ENCODE measurements at places on chromosomes 3 and 15.
A peak's percentile ranks its signal among the peaks of the same experiment; 100 is the strongest.

DNA sequence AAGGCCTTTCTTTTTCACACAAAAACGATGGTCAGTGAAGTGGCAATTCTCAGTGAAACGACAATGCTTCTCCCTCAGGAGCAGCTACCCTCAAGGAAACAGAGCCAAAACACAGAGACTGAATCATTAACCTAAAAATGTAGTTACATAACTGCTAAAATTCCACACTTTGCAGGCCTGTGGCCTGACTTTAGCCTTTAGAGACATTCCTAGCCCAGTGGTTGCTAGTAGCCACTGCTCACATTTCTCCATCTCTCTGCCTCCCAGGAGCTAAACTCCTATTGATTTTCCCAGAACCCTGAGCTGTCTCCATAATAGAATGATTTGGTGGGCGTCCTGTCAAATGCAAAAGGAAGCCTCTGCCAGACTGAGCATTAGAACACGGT, 630.1 kb upstream of the KCNMB2 start:
- no peak for DNase-seq

GRCh38 chr3:130950641-130951040, 56.8 kb downstream of the ATP2C1 start:
- DNase-seq = no peak

GRCh38 chr3:146470425-146470990, 1.1 kb upstream of the PLSCR2 start:
- no peak for DNase-seq

DNA sequence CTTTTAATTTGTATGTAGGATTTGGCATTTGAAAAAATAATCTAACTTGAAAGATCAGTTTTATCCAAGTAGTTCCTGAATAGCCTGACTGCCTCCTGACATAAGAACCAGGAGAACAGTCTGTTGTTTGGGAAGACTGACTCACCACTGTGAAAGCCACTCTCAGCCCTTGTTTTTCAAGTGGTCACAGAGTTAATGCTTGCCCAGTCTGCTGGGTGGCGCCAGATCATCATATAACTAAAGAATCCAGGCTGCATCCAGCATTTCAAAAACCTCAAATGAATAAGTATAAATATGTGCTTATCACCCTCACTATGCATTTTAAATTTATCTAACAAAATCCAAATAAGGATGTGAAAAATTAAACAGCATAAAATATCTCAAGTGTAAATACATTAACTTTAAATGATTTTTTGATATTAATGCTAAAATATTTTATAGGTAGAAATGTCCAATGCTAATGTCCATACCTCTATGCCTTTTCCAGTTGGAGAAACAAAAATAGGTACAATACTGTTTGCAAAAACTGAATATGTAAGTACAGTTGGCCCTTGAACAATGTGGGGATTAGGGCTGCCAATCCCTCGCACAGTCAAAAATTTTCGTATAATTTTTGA, 26.9 kb upstream of the ZBBX start:
- DNase-seq = peak; percentile 9

GRCh38 chr3:180402471-180403073, 199.4 kb upstream of the TTC14 start:
- no peak for DNase-seq

DNA sequence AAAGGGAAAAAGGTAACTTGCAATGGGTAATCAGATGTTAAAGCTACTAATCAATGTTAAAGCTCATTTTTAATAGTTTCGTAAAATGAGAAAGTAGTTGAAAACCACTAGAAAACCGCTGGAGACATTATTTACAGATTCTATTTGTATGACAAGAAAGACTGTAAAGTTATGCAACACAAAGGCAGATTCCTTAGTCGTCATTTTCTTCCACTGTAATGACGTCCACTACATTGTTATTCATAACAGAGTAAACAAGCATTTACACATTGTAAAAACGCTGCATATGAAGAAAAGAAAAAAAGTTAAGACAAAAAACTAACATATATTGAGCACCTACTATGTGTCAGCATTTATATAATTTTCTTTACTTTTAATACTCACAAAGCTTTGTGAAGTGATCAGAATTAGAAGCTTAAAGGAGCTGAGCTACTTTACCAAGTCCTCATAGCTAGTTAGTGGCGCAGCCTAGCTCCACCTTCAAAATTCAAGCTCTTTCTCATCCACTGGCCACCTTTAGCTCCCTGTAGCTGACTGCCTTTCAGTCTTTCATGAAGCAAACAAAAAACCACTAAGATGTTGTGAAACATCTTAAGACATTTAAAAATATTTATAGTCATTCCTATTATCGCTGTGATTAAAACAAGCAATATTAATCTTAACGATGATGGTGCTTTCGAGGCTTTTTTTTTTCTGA, 100.1 kb upstream of the CDIN1 start:
- DNase-seq = no peak

GRCh38 chr3:99910752-99911290, 93.2 kb downstream of the CMSS1 start:
- DNase-seq = no peak

DNA sequence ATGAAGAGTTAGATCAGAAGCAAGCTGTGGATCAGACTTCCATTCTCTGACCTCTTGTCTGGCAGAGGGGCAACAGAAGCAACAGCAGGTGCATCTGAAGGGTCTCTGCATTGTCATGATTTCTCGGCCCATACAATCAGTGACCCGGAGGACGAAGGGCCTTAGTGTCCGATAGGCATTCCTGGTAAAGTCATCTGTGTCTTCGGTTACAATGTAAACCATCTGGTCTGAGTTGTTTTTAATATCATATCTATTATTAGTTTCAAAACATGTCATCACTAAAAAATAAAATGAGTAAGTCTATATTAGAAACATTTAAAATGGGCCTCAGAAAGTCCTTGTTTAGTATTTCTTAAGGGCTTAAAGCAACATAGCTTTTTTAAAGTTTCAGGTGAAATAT, 38.8 kb upstream of the PLOD2 start:
- no peak for DNase-seq

DNA sequence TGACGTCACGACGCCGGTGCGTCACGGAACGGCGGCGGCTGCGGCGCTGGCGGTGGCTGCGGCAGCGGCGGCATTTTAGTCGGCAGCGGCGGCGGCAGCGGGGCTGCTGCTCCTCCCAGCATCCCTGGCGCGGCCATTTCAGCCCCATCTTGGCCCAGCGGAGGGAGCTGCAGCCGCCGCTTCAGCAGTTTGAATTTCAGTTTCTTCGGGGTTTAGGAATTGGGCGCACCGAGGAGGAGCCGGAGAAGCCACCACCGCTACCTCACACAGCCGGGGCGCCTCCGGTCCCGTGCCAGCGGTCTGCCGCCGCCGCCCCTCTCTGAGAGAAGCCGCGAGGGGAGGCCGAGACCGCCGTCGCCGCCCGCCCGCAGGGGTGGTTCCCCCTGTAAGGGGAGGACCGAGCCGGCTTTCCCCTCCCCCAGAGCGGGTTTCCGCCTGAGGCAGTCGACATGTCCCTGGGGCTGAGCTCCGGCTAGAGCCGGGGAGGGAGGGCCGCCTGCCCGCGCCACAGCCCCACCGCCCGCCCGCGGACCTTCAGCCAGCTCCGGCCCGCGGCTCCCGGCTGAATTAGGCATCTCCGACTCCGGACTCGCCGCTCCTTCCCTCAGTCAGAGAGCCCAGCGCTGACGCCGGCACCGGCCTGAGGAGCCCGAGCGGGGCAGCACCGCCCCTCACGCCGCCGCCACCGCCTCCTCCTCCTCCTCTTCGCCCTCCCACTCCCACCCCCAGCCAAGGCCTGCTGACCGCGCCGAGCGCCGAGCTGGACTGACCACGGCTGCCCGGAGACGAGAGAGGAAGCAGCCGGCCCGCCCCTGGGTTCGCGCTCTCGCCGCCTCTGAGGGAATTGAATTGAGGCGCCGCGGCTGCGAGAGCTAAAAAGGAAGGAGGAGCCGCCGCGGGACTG, at the start of gene TSC22D2:
TSS of gene TSC22D2 (plus strand) at position 78 of the 904 bp plus-strand sequence. CDS start 1,053 bp downstream, outside the sequence.
- DNase-seq = peak; percentile 96
